Activated naive CD4-positive, alpha-beta T cell treated with anti-CD3 and anti-CD28 coated beads, Interleukin-2, amount 50 U/mL, for 72 hours (primary cell): ENCODE measurements at places on chromosomes 1 and 21. TPM values are rescaled to one million over a fixed set of nuclear protein-coding genes. Genes with fewer than 3 reads are reported as not detected.
A peak's percentile ranks its signal among the peaks of the same experiment; 100 is the strongest.

GRCh38 chr1:104807590-104807989, 1057.9 kb downstream of the AMY1C start:
- no peak for DNase-seq

- no peak for DNase-seq
Observed at GRCh38 chr1:53600561-53600960, 138.4 kb downstream of the GLIS1 start.

DNA sequence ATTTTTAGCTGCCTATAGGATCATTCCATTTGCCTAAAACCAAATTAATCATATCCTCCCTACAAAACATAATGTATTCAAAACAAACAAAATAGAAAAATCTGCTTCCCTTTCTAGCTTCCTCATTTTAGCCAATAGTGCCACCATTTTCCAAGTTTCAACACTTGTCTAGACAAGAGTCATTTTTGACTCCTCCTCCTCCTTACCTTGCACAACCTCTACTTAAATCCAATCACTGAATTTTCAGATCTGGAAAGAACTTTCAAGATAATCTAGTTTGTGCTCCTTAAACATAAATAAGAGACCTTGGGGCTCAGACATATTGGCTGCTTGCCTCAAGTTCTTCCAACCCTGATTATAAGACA, 7.4 kb downstream of the STX6 start:
- DNase-seq = no peak

GPR25 gene
- total RNA-seq = not detected

DNA sequence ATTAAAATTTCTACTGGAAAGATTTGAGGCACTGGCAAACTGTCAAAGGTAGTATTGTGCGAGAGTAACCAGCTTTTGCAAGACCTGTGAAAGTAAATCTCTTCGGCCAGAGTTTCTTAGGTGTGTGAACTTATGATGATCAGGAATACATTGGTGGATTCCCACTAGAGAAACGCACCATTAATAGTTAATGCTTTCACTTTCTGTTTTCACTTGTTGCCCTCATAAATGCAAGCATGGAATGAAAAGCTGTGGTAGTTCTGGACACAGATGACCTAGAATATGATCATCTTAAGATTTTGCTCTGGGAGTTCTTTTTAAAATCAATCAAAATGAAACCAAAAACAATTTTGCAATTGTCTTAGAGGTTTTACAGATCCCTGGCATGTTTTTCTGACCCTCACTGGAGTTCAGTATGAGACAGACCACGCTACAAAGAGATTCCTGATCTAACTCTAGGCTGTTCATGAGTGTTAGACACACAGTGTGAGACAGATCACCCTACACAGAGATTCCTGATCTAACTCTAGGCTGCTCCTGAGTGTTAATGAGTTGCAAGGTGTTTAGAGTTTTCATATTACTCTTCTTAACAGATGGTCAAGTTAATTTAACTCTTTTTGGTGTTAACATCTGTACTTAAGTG, 98.8 kb downstream of the SDCCAG8 start:
- DNase-seq = no peak

- no peak for DNase-seq
Observed at GRCh38 chr1:53463961-53464899, 5.0 kb downstream of the DMRTB1 start.

ERVH48-1 gene
- 2.7 TPM for total RNA-seq

DNA sequence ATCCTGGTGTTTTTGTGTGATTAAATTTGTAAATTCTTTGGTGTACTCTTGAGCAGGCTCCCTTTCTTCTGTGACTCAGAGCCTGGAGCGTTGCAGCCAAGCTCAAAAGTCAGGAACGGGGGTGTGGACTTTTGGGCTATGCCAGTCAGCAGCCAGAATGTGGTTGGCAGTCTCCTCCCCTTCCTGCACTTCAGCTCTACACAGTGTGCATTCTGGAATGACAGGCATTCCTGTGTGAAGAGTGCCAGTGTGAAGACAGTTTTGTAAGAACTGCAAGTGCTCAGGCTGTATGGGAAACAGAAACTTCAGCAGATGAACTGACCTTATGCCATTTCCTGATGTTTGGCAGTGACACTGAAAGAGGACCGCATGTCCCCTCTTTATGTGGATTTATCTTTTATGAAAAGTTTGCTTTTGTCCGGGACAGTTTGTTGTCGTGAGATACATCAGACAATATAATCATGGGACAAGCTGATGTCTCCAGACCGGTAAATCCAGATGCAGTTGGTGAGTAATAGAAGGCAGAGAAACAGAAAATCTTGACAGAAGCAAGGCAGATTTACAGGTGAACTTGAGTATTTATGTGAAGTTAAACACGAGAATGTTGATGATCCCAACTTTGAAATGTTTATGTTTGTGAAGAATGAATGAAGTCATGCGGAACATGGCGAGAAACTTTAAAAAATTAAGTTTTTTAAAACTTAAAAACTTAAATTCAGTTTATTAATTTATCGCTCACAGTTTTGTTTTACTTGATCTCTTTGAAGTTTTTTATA, 67.7 kb upstream of the RCC1 start:
- no peak for DNase-seq

- DNase-seq = no peak
Observed at GRCh38 chr1:18491168-18491567, 10.4 kb downstream of the KLHDC7A start.

PDE9A gene
- 4.2 TPM for total RNA-seq

- DNase-seq = no peak
Observed at GRCh38 chr1:230011333-230012092, 55.5 kb upstream of the GALNT2 start.

- no peak for DNase-seq
Observed at GRCh38 chr21:26057477-26058170, 112.9 kb downstream of the APP start.

RCSD1 gene
- 65.6 TPM for total RNA-seq

TMEM81 gene
- total RNA-seq = 4.1 TPM

DNA sequence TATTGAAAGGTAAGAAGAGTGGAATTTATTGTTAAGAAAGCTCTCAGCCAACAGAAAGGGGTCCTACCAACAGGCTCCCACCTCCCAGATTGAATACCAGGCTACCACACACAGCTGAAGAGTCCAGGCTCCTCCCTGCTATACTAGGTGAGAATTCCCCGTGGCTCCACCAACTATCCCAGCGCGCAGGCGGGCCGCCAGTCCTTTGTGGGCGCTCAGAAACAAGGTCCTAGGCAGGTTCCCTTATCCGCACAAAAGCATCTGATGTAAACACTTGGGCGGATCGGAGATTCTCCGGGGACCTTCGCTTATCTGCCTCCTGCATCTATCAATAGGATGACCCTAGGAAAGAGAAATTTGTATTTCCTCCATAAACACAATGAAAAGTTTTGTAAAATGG, 423.9 kb upstream of the ADGRL4 start:
- no peak for DNase-seq

LDLRAD1 gene
- not detected for total RNA-seq

- peak; percentile 57 for DNase-seq
Observed at GRCh38 chr1:6260961-6261614, at the start of gene GPR153. Gene GPR153 (minus strand): TSS chr1:6261098. CDS start chr1:6254905, 6,193 bp downstream.

GRCh38 chr1:20487236-20487590, 1.2 kb upstream of the CAMK2N1 start:
- DNase-seq = no peak

DNA sequence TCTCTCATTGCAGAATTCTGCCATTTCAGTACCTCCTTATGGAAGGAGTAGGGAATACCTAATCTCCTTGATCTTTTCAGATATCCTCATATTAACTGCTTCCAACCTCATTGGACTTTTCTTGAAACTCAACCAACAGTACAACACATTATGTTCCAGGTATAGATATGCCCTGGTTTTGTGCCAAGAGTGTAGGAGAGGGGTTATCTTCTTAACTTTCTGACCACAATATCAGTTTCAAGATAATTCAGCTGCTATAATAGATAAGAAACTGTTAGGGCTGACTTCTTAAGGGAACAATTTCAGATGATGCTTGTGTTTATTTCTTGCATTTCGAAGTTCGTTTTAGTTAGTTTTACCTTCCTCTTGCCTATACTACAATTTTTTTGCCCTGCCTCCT, 2.1 kb upstream of the LPGAT1 start:
- no peak for DNase-seq

- DNase-seq = no peak
Observed at GRCh38 chr21:42845296-42845965, 33.9 kb downstream of the WDR4 start.

PRR9 gene
- total RNA-seq = not detected

DNA sequence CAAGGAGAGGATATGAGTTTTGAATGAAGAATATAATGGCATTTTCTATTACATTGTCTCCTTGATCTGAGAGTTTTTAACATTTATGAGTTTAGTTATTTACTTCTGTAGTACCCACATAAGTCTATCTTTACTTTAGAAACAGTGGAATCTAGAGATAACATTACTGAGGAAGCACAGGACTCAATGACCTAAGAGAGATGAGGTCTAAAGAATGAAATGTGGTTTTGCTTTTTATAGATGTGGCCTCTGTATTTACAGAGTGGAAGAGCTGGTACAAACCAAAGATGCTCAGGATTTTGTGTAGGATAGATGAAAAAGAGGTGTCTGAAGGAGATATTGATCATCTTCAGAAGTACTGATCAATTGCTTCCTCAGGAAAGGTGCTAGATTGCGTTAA, 177.3 kb downstream of the KCTD3 start:
- DNase-seq = no peak

DNA sequence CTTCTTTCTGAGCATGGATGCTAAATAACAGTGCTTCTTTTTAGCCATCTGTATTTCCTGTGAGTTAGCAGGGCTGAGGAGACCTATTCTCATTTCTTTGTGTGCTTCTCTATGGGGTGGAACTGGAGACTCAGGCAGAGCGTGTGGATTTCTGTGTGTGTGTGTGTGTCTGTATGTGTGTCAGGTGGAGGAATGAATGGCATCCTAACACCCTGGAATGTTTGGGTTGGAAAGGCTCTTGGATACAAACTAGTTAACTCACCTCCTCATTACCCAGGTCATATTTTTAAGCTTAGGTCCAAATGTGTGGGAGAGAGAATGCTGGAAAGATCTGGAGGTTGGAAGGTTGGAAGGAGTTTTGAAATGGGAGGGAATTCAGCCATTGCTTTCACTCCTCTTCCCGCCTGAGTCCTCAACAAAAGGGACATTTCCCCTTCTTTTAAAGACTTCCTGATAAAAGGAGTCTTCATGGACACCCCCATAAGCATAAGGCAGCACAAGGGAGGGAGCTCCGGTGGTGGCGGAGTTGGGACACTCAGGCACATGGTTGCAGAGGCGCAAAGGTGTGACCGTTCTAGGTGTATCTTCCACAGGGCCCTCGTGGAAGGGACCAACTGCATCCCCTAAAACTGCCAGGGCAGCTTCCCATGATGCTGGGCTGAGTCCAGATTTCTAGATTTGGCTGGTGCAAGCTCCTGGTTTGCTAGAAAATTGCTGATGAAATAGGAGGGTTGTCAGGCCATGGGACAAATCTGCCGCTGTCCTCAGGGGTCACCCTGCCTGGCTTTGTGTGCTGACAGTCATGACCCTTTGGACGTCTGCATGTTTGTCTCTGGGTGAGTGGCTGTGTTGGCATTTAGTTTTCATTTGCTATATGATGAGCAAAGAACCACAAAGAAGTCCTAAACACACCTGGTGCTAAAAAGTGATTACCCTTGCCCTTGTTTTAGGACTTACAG, 37.6 kb downstream of the MTARC1 start:
- no peak for DNase-seq

- DNase-seq = no peak
Observed at GRCh38 chr1:204147406-204148383, 4.1 kb downstream of the ETNK2 start.

DNA sequence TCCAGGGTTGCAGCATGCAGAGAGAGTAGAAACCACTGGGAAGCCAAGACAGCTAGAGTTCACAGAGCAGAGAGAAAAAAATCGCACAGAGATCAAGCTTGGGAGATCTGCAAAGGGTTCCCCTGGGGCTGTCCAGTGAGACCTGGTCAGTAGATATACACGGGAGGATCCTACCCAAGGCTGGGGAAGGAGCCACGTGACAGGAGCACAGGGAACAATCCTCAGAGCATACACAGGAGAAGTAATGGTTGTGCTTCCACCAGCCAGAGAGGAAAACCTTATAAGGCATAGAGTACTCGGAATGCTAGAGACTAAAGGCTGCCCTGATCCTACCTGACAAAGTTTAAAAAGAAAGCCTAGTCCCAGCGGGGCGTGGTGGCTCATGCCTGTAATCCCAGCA, 53.9 kb downstream of the GABPA start:
- no peak for DNase-seq

- peak; percentile 81 for DNase-seq
Observed at GRCh38 chr1:27522432-27523336, 32.7 kb upstream of the WASF2 start.

DNA sequence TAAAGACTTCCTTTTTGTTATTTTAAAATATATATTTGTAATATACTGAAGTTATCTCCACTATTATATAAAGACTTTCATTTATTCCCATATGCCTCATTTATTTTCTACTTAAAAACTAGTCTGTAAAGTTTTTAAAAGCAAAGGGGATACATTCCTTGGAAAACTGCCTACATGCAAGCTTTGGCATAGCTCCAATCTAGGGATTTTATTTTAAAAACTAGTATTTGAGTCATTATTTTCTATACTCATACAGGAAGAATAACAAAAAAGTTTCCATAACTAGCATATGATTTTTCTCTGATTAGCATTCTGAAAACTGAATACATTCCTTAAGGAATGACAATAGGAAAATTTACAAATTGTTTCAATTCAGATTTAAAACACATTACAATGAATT, 88.9 kb downstream of the COL24A1 start:
- no peak for DNase-seq

DNA sequence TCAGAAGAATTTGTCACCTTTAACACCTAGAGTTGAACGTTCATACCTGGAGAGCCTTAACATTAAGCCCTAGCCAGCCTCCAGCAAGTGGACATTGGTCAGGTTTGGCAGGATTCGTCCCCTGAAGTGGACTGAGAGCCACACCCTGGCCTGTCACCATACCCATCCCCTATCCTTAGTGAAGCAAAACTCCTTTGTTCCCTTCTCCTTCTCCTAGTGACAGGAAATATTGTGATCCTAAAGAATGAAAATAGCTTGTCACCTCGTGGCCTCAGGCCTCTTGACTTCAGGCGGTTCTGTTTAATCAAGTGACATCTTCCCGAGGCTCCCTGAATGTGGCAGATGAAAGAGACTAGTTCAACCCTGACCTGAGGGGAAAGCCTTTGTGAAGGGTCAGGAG, 52.3 kb downstream of the UBE4B start:
- no peak for DNase-seq

NTRK1 gene
- total RNA-seq = 7.2 TPM
